ENCODE measurements at places on chromosomes 4 and X.

DNA sequence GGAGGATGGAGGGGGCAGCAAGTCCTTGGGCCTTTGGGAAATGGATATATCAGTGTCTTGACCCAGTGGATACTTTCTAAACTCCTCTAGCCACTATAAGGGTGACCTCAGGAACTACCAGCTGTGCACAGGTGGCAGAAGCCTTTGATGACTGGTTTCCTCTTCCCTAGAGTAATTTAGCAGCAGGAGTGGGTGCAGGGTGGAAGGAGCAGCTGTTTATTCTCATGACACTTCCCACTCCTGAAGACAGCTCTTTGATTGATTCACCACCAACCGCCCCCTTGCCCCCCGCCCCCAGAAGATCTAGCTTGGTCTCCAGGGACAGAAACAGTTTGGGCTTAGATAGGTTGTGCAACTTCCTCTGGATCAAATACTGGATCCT lies 63.0 kb downstream of the GPC3 start:
- DNase-seq = no peak

DNA sequence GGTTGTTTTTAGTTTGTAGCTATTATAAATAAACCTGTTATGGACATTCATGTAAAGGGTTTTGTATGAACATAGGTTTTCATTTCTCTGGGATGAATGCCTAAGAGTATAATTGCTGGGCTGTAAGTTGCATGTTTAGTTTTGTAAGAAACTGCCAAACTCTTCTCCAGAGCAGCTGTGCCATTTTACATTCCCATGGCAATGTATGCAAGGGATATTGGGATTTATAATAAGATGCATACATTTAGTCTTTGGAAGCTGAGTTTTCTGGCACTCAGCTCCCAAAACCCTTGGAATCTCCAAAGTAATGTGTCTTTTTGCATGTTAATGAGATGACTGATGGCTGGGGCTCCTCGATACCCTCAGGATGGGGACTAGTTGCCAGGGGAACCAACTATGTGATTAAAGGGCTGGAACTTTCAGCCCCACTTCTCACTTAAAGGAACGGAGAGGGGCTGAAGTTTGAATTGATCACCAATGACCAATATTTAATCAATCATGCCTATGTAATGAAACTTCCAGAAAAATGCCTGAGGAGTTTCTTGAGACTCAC lies 44.0 kb downstream of the SERTM2 start:
- no peak for DNase-seq

- DNase-seq = no peak
Observed at GRCh38 chr4:83276299-83277040, 8.1 kb downstream of the COQ2 start.

DNA sequence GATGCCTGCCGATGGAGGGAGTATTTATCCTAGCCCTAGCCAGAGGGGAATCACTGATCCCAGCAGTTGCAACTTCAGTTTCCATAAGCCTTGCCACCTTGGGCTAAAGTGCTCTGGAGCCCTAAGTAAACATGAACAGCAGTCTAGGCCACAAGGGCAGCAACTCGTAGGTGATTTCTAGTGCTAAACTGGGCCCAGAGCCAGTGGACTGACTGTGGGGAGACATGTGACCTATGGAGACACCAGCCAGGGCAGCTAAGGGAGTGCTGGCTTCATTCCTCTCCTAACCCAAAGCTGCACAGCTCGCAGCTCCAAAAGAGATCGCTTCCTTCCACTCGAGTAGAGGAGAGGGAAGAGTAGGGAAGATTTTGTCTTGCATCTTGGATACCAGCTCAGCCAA lies 120.8 kb upstream of the MAGEA10 start:
- no peak for DNase-seq

GRCh38 chrX:16114611-16115010 lies 8.8 kb upstream of the GRPR start:
- no peak for DNase-seq

DNA sequence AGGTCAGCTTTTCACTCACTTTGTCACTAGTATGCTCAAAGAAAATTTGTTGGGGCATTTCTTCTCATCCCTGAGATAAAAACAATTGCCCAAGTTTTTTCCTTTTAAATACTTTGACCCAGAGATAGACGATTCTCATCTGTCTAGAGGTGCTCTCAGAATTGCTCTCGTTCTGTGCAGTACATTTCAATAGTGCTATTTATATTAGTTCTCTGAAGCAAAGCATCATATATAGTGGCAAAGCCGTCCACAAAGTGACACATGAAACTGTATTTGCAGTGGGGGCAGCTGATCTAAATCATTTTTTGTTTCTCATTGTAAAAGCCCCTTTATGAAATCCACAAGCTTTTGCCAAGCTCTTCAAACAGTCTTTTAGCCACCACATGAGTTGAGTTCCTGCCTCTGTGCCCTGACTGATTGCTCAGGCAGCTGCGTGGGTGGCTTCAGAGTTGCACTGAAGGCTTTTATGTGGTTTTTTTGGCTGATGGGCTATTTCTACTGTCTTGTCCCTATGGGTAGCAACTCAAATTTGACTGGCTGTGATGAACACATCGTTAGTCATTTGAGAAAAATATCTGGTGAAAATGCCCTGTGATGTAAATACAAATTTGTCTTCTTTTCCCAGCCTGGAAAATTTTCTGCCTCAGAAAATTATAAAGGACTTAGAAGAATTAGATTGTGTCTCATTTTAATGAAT lies 119.1 kb upstream of the OTUD4 start:
- peak; percentile 35 for DNase-seq

DNA sequence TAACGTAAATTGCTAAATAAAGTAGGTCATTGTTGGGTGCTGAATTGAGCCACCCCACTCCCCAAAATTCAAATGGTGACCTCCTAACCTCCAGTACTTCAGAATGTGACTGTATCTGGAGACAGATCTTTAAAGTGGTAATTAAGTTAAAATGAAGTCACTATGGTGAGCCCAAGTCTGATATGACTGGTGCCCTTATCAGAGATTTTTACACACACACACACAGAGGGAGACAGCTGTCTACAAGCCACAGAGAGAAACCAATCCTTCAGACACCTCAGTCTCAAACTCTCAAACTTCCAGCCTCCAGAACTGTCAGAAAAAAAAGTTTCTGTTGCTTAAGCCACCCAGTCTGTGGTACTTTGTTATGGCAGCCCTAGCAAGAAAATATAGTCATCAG lies 879.2 kb upstream of the INTU start:
- DNase-seq = no peak

GRCh38 chr4:126611900-126612299 lies 1020.9 kb upstream of the INTU start:
- DNase-seq = no peak

DNA sequence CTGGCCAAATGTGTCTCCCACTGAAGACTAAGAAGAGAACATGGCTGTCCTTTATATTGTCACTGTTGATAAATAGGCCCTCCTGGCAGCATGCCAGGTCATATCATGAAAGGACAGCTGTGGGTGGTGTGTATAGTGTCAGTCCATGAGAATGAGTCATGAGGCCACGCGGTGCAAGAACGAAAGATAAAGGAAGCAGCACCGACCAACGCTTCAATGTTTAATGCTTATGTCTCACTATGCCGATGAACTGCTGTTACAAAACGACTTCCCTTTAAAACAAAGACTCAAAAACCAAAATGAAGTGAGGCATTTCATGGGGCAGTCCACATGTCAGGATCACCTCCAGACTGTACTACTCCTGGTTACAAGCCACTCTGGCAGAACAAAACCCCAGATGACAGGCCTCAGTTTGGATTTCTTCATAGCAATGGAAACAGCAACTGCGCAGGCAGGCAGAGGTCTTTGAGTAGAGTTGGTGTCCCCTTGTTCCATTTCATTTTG lies 5.2 kb upstream of the TCEANC start:
- DNase-seq = no peak

- no peak for DNase-seq
Observed at GRCh38 chr4:36551697-36552214, 270.3 kb downstream of the DTHD1 start.

DNA sequence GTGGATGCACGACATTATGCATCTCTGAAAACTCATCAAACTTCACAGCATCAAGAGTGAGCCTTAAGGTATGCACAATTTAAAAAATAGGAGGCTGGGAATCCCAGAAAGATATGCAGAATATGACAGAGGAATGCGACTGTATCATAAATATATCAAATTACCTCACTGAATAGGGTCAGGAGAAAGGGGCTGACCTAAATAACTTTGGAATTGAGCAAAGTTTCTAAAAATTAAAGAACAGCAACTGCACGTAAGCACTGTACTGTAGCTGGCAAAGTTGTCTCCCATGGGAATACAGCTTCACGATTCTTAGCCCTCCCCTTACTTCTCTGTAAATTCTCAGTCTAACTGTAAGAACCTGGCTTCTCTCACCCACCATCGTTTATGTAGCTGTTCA lies 397.4 kb upstream of the ZFP42 start:
- DNase-seq = no peak

GRCh38 chr4:100165809-100166208 lies 24.5 kb downstream of the DDIT4L start:
- no peak for DNase-seq

GRCh38 chr4:5746829-5747737 lies 36.1 kb downstream of the EVC start:
- no peak for DNase-seq

DNA sequence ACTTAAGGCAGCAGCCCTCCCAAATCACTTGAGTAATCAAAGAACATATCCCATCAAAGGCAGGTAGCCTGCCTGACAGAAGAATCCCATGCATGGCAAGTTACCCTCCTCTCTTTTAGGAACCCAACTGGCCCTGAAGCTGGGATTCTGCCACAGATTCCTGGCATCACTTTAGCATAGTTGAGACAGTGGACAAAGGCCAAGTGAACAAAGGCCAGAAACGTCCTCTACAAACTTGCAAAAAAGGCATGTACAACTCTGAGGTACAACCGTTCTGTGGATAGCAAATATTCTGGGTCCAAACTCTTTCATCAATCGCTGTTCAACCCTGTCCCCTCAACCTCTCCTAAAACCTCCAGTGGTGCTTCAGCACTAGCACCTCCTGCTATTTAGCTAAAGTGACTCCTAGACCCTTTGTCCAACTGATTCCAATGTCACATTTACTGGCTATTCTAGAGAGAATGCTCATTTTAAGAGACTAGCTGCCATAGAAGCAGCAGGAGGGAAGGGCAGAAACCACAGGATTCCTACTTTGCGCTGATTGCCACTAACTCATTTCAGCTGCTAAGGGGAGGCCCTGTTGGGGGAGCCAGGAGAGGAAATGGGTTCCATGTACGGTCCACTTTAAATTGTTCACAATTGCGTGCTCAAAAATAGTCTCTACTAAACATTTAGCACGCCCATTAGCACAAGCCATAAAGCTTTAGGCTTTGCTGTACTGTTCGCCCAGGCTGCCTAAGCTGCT lies 105.9 kb downstream of the SHROOM4 start:
- no peak for DNase-seq

DNA sequence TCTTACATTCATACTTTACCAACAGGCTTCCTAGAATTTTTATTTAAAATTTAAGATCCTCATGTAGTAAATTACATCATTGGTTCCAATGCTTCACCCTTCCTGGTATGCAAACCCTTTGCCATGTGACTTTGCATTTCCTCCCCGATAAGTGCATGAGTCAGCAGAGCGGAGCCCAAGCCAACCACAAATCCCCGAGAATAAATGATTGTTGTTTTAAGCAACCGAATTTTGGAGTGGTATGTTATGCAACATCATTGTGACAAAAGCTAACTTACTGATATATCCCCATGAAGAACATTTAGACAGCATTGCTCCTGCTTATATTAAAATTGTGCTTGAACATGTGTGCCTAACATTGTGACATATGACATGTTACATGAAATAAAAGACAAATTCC lies 199.4 kb upstream of the DDX53 start:
- DNase-seq = no peak

GRCh38 chr4:163941221-163941905 lies 446.9 kb downstream of the TMA16 start:
- DNase-seq = no peak

GRCh38 chr4:109624536-109624935 lies 64.5 kb downstream of the MCUB start:
- no peak for DNase-seq

- DNase-seq = no peak
Observed at GRCh38 chr4:79856196-79856595, 216.8 kb downstream of the ANTXR2 start.

GRCh38 chr4:156773648-156774357 lies 197.8 kb downstream of the PDGFC start:
- no peak for DNase-seq

DNA sequence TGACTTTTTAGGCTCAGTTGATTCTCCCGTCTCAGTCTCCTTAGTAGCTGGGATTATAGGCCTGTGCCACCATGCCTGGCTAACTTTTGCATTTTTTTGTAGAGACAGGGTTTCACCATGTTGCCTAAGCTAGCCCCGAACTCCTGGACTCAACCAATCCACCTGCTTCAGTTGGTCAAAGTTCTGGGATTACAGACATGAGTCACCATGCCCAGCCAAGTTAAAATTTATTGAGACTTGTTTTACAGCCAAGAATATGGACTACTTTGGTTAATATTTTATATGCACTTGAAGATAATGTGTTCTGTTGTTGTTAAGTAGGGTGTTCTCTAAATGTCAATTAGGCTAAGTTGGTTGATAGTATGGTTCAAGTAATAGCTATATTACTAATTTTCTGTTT lies 58.7 kb downstream of the CYTL1 start:
- no peak for DNase-seq

- DNase-seq = no peak
Observed at GRCh38 chr4:73445383-73446335, 9.6 kb downstream of the AFP start.

DNA sequence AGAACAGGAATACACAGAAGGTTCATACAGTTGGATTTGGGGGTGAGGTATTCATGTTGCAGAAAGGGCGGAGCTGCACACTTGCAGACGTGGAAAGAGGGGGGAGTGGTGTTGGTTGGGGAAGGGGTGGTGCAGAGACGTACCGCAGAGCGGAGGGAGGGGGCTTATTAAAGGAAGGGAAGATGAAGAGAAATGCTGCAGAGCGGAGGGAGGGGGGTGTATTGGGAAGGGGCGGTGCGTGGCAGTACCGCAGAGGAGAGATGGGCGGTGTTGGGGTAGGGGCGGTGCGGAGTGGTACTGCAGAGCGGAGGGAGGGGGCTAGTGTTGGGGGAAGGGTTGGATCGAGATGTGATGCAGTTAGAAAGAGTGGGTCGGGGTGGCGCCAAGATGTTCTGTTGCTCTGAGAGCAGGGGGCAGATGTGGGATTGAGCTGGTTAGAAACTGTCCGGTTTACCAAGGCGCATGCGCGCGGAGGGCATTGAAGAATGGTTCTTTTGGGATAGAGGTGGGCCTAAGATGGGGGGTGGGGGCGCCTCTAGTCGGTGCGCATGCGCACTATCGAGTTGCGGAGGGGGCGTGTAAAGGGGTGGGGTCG lies 900 bp downstream of the TRO start:
- peak; percentile 66 for DNase-seq

GRCh38 chr4:90105274-90105673 lies 21.9 kb upstream of the CCSER1 start:
- no peak for DNase-seq

GRCh38 chrX:72308209-72308565 lies 2.5 kb upstream of the CITED1 start:
- DNase-seq = no peak

GRCh38 chrX:9635803-9636202 lies 129.8 kb downstream of the GPR143 start:
- DNase-seq = no peak

- DNase-seq = peak; percentile 32
Observed at GRCh38 chr4:24514808-24515207, 69.5 kb downstream of the DHX15 start.

Measured in GM13976 (cell line).